ENCODE measurements at places on chromosomes 11 and 22.

GRCh38 chr22:43996170-43996980 is 27.7 kb upstream of the PARVB start:
- no peak for DNase-seq

DNA sequence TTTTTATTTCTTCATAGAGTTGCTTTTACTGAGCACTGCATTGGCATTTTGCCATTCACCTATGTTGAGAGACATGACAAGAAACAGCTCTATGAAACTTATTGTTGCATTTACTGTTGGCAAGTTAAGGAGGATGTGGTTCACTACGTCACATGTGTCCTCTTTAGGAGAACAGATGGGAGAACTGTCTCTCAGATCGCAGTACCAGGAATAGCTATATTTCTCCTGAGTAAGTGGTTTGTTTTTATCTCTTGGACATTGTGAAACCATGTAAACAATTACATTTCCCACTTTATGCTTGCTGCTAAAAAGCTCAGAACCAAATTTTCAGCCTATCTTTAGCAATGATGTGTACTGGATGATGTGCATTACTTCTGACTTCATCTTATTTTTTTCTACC is 34.8 kb upstream of the PSMA1 start:
- peak; percentile 81 for DNase-seq

DNA sequence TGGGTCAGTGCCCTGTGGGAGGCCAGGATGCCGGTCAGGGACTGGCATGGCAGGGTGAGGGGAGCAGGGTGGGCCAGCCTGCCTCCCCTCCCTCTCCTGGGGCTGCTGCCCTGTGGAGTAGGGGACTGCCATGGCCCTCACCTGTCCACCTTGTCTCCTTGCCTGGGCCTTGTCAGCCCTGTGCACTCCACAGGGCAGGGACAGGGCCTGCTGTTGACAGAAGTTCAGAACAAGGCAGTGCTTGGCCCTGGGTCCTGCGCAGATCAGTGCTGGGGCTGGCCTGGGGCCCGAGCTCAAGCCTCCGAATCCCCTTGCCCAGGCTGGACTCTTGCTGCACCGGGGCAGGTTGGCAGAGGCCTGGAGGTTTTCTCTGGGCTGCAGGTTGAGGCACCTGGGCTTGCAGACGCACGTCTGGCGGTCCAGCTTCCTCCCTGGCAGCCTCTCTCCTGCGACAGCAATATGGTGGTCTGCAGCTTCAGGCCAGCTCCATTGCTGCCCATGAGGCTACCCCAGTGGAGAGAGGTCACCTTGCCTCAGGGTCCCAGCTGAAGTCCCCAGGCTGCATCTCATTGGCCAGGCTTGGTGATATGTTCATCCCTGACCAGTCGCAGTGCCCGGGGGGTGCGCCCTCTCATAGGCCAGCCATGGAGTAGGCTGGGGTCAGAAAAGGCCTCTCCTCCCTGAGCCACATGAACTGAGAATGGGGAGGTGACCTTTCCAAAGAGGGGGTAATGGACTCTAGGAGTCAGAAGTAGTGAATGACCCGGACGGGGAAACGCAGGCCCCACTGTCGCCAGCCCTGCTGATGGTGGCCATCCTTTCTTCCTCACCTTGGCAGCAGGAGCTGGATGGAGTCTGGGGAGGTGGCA is 21.5 kb upstream of the CHKA start:
- DNase-seq = no peak

DNA sequence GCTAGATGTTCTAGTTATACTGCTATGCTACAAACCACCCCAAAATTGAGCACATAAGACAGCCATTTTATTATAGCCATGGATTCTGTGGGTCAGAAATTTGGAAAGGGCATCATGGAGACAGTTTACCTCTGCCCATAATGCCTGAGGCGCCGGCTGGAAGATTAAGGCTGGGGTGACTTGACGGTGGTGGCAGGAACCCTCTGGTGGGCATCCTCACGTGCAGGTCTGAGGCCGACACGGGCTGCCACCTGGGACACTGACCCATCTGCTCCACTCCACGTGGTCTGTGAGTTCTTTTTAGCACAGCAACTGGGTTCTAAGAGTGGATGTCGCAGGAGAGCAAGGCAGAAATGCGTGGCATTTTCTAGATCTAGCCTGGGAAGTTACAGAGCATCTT is 40.0 kb upstream of the PRDM11 start:
- DNase-seq = no peak

- DNase-seq = no peak
Observed at GRCh38 chr11:69658626-69659450, 16.3 kb downstream of the LTO1 start.

GRCh38 chr11:104892723-104893511 is 5.3 kb downstream of the CASP12 start:
- DNase-seq = peak; percentile 77

GRCh38 chr11:15655552-15655951 is 540.8 kb downstream of the INSC start:
- DNase-seq = no peak

GRCh38 chr11:91686700-91687099 is 537.9 kb upstream of the FAT3 start:
- no peak for DNase-seq

DNA sequence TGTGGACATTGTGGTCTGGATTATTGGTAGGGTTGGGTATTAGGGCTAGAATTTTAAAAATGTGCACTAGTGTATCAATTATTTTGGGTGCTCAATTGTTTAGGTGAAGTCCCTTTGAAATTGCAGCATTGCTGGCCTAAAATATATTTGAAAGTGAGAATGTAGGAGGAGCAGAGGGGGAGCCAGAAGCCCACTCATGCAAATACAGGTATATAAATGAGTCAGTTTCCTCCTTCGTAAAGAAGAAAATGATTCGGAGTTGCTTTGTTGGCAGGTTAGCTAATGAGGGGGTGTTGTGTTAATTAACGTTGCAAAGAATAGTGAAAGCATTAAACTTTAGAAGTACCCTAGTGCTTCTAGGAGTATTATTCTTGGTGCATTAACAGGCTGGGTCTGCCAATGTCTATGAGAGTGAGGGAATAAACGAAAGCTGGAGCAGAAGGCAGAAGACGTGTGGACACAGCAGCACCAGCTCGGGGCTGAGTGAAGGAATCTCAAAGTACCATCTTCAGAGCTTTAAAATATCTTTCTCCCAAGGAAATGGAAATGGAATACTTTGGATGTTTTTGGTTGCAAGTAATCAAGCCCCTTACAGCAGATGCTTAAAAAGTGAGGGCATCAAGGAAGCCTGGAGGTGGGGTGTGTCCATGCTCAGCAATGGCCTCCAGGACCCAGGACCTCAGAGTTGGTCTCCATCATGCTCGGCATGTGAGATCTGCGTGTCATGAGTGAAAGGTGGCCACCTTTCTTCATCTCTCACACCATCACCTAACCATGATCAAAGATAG is 522.9 kb downstream of the NTM start:
- no peak for DNase-seq

GRCh38 chr11:88345408-88345807 is 7.9 kb upstream of the CTSC start:
- DNase-seq = peak; percentile 36

DNA sequence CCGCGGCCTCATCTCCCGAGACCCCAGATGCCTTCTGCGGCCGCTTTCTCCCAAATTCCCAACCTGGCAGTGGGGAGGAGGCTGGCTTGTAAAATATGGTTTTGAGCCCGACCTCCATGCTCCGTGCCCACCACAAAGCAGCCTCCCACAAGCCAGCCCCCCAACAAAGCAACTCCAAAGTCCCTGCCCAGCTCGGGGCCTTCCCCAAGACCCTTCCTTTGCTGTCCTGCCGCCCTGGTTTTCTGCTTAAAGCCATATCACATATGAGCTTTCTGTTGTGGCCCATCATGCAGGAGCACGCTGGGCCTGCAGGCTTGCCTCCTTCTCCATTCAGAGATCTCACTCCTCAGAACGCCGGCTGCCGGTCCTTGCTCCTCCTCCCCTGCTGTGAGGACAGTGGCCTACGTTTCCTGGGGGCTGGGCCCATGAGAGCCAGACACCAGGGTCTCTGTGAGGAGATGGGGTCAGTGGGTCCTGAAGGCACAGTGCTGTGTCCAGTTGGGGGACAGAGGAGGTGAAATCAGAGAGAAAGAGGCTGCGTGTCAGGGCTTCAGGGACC is 680.0 kb downstream of the BRD1 start:
- no peak for DNase-seq

DNA sequence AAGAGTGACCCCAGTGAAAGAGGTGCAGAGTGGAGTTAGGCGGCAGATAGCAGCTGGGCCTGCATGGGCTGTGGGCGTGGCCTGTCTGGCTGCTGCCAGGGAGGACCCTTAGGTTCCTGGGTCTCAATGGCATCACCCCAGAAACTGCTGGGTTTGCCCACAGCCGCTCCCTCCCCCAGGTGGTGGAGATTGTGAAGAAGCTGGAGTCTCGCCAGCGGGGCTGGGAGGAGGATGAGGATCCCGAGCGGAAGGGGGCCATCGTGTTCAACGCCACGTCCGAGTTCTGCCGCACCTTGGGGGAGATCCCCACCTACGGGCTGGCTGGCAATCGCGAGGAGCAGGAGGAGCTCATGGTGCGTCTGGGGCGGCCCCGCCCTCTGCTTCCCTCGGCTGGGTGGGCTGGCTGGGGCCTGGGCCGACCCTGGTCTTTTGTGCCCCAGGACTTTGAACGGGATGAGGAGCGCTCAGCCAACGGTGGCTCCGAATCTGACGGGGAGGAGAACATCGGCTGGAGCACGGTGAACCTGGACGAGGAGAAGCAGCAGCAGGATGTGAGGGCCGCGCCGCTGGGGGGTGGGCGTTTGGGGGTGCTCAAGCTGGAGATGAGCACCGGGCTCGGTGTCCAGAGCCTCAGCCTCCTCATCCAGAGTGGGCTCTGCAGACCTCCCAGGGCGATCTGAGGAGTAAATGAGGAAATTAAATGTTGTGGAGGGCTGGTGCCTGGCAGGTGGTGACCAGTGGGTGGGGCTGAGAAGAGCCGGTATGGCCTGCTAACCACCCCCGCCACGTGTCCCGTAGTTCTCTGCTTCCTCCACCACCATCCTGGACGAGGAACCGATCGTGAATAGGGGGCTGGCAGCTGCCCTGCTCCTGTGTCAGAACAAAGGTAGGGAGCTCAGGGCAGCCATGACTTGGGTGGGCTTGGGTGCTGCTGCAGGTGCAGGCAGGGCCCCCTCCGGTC is 15.0 kb downstream of the SART1 start:
- no peak for DNase-seq

GRCh38 chr22:40472579-40472978 is 102.2 kb downstream of the SGSM3 start:
- DNase-seq = no peak

- DNase-seq = no peak
Observed at GRCh38 chr11:134664447-134665187, 252.6 kb upstream of the B3GAT1 start.

DNA sequence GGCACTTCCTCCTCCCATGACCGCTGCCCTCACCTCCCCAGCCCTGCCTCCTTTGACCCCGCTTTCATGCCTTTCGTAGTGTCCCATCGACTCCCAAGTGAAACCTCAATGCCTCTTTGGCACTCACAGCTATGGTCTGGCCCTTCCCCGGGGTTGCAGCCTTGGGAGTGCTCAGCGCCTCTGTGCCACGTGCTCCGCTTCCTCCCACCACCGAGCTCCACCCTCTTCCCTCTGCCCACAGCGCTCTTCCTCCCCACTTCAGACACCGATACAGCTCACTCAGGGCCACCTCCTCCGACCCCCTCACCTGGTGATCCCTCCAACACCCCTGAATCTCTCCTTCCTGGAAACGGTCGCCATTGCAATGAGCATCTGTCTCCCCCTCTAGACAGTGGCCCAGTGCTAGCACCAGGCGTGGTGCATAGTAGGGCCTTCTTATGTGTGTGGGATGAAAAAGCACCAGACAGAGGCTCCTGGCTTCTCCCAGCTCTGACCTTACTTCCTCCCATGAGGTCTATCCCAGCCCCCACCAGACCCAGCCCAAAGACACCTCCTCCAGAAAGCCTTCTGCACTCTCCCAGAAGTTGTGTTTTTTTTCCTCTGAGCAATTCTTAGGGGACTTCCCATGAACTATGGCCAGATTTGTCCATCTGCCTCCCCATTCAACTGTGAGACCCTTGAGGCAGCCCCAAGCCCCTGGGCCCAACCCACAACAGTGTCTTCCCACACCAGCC is 16.4 kb upstream of the SCGB1A1 start:
- no peak for DNase-seq

GRCh38 chr11:112087212-112087611 is 539 bp downstream of the SDHD start:
- no peak for DNase-seq

- peak; percentile 88 for DNase-seq
Observed at GRCh38 chr11:128336203-128336602, 251.2 kb downstream of the ETS1 start.

DNA sequence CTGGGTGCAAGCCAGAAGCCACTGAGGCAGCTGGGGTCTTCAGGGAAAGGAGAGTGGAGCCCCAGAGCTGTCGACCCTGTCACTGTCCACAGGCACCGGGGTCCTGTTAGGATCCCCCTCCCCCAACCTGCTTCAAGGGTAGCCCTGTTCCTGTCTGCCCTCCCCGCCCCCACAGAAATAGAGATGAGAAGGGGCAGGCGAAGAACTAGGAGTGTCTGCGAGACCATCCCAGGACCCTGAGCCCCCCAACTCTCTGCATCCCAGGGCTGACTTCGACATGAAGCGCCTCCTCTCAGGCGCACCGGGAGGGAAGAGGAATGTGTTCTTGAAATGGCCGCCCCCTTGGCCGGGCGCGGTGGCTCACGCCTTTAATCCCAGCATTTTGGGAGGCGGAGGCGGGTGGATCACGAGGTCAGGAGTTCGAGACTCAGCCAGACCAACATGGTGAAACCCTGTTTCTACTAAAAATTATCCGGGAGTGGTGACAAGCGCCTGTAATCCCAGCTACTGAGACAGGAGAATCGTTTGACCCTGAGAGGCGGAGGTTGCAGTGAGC is 607 bp upstream of the ZNF70 start:
- peak; percentile 36 for DNase-seq

DNA sequence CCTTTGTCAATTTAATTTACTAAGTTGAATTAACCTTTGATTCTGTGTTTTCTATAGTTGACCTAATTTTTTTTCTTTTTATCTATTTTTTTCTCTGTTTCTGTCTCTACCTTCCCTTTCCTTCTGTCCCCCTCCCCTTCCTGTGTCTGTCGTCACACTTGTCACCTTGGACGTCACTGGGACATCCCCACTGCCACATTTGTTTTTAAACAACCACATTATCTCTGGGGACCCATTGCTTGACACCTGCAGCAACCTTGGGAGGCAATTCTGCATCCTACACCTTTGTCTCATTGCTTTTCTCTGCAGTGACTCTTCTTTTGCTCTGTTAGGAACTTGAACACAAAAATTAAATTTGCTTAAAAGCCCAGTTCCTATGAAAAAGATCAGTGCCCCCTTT is 51.8 kb upstream of the TTC12 start:
- DNase-seq = no peak

DNA sequence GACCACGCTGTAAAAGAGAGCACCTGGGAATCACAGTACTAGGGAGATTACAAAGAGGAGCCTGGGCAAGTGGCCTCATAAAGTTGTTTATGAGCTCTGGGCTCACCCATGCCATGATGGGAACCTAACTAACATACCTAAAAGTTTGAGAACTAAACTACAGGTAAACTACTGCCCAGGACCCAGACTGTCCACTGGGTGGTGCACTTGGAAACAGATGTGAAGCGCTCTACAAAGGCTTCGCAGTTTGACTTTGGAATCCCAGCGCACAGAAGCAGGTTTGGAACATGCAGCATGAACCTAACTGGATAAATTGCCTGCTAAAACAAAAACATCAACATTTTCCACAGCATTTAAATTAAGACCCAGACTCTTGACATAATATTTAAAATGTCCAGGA is 418.6 kb downstream of the FAM181B start:
- no peak for DNase-seq

All from cardiac fibroblast (primary cell).